ENCODE measurements at places on chromosomes 7 and 10.

DNA sequence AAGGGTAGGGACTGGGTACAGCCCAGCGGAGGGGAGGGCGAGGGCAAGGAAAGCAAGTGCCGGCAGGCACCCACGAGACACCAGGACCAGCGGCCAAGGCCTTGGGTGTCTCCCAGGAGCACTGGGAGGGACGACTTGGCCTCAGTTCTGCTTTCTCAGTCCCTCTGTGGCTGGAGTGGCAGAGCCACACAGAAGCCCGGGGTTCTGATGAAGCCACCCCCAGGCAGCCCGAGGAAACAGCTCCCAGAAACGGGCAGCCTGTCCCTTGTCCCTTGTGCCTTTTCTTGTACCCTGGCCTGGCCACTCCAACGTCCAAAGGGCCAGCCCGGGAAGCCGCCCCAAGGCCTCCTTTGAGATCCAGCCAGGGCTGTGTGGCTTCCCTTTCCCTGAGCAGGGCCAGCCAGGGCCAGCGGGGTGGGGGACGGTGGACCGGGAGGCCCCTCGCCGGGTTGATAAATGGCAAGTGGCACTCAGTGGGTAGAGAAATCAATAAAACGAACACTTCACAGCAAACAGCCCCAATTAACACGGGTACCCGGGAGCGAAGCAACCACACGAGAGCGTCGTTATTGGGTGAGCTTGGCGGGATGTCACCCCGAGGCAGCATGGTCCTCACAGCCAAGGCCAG, 69.8 kb upstream of the GNA12 start:
- DNase-seq: no peak

GRCh38 chr10:13700473-13701144, 113.8 kb downstream of the PRPF18 start:
- no peak for DNase-seq

DNA sequence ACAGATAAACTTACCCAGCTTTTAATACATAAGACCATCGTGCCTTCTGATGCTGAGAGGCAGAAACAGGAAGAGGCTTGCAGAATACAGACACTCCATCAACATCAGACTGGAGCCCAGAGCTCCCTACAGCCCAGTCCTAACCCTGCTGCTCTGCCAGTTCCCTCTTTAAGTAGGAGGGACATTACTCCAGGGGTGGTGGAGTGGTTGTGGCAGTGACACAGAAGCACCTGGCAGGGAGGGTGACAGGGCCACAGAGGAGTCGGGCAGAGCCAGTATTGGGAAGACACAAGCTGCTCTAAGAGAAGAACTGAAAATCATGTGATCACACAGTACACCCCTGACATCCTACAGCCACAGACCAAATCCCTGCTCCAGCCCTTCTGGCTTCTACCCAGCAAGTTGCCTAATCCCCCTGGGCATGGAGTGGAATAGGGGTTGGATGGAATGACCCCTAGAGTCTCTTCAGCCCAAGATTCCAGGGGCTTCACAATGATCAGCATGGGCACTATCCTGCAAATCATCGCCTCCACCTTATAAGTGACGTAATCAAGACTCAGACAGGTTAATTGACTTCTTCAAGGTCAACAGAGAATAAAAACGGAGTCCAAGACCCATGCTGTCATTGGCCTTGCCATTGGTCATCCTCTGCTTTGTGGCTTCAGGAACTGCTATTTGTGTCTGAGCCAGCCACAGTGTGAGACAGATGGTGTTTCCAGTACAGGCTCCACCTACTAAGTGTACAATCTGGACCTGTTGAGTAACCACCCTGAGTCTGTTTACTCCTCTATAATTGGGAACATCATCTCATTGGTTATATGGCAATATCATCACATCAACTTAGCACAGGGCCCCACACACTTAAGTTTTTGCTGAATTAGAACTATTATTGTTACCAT, 61.1 kb upstream of the ZMIZ1 start:
- DNase-seq: no peak

DNA sequence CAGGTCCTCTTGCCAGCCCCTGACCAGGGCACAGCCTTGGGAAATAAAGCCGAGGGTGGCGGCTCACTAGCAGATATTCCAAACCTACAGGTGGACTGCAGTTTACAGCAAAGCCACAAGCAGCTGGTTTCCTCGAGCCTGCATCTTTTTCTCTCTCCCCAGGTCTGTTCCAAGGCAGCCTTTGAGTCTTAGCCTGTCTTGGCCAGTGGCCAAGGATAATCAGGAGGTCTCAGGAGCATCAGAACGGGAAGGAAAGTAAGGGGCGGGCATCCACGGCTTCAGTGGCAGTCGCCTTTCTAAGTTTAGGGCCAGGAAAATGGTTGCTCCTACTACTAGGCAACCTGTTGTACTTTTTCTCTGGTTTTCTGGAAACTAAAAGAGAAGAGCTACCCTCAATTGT, 219.7 kb upstream of the ZMIZ1 start:
- DNase-seq: no peak

- no peak for DNase-seq
These were observed 213.6 kb upstream of the DPP6 start for GRCh38 chr7:153838591-153838990.

DNA sequence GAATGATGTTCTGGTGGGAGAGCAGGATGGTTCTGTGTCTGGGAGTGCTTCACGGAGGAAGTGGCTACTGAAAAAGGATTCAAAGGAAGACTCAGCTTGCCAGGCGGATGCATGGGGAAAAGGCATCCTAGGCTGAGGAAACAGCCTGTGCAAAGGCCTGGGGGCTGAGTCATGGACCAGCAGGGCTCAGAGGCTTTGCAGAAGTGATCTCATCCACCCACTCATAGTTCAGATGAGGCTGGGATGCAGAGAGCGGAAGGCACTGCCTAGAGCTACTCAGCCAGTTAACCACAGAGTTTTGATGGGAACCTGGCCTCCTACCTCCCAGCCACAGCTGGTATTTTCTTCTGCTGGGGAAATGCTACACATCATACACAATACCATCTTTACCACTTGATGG, 15.8 kb upstream of the ADAMTS14 start:
- DNase-seq: no peak

- no peak for DNase-seq
These were observed 13.7 kb upstream of the SAMD8 start for GRCh38 chr10:75097666-75098285.

GRCh38 chr10:91023700-91024398, 103.0 kb upstream of the ANKRD1 start:
- no peak for DNase-seq

Data from GM19239 (cell line).